ENCODE measurements at places on chromosomes 16 and 17. TPM values are rescaled to one million over a fixed set of nuclear protein-coding genes. Genes with fewer than 3 reads are reported as not detected.

The SLC16A5 gene
- polyA plus RNA-seq: 4.3 TPM

The CD300A gene
- 0.72 TPM for polyA plus RNA-seq

The TRPV3 gene
- polyA plus RNA-seq: 0.32 TPM

The IGSF6 gene
- polyA plus RNA-seq: 0.71 TPM

The CORO6 gene
- polyA plus RNA-seq: 96.2 TPM

The TMEM95 gene
- not detected for polyA plus RNA-seq

The HNF1B gene
- polyA plus RNA-seq: not detected

The PPP1R27 gene
- not detected for polyA plus RNA-seq

The SCARF1 gene
- polyA plus RNA-seq: 9.0 TPM

The FN3K gene
- 44.7 TPM for polyA plus RNA-seq

The TBX21 gene
- 0.15 TPM for polyA plus RNA-seq

The PSMC5 gene
- polyA plus RNA-seq: 164 TPM

The P2RX1 gene
- polyA plus RNA-seq: 0.19 TPM

The OR4D2 gene
- not detected for polyA plus RNA-seq

The CDRT4 gene
- 0.12 TPM for polyA plus RNA-seq

The LGALS9 gene
- polyA plus RNA-seq: 25.3 TPM

The DHRS7C gene
- 11.3 TPM for polyA plus RNA-seq

The SLC22A31 gene
- 0.07 TPM for polyA plus RNA-seq

The MAPT gene
- polyA plus RNA-seq: 2.9 TPM

The AP1G1 gene
- polyA plus RNA-seq: 33.0 TPM

The PRSS8 gene
- polyA plus RNA-seq: 0.23 TPM

The ZNF287 gene
- polyA plus RNA-seq: 6.1 TPM

The VAT1L gene
- polyA plus RNA-seq: 5.9 TPM

The SMARCD2 gene
- 26.9 TPM for polyA plus RNA-seq

The GPR179 gene
- 0.08 TPM for polyA plus RNA-seq

The ABI3 gene
- polyA plus RNA-seq: 7.7 TPM

The SYCE1L gene
- 0.32 TPM for polyA plus RNA-seq

The MMP15 gene
- 22.1 TPM for polyA plus RNA-seq

The PLK1 gene
- polyA plus RNA-seq: 0.72 TPM

The TBC1D26 gene
- not detected for polyA plus RNA-seq

The ZNF624 gene
- polyA plus RNA-seq: 0.72 TPM

The PRSS33 gene
- not detected for polyA plus RNA-seq

The XYLT1 gene
- 12.3 TPM for polyA plus RNA-seq

The NOTUM gene
- polyA plus RNA-seq: 0.53 TPM

The AURKB gene
- polyA plus RNA-seq: 0.47 TPM

The GAST gene
- polyA plus RNA-seq: not detected

The MT4 gene
- not detected for polyA plus RNA-seq

The DNAH9 gene
- polyA plus RNA-seq: not detected

The LITAFD gene
- not detected for polyA plus RNA-seq

The SMPD3 gene
- polyA plus RNA-seq: 0.15 TPM

The OR3A3 gene
- not detected for polyA plus RNA-seq

The CD300LF gene
- polyA plus RNA-seq: 0.15 TPM

The DLX3 gene
- 0.08 TPM for polyA plus RNA-seq

The MPP3 gene
- 40.0 TPM for polyA plus RNA-seq

The SLC5A11 gene
- not detected for polyA plus RNA-seq

The ALDH3A1 gene
- polyA plus RNA-seq: not detected

The FMNL1 gene
- polyA plus RNA-seq: 7.8 TPM
